ENCODE measurements at places on chromosomes 2 and 18.

DNA sequence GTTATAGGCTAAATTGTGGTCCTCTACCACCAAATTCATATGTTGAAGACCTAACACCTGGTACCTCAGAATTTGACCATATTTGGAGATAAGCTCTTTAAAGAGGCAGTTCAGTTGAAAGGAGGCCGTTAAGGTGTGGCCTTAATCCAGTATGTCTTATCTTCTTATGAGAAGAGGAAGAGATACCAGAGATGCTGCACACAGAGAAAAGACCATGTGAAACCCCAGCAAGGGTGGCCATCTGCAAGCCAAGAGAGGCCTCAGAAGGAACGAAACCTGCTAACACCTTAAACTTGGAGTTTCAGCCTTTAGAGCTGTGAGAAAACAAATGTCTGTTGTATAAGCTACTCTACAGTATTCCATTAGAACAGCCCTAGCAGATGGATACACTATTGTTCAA is 528.1 kb upstream of the DCC start:
- DNase-seq, result no peak

- DNase-seq, result peak; percentile 17
These were observed 662.6 kb upstream of the ACVR2A start for GRCh38 chr2:147182260-147182659.

DNA sequence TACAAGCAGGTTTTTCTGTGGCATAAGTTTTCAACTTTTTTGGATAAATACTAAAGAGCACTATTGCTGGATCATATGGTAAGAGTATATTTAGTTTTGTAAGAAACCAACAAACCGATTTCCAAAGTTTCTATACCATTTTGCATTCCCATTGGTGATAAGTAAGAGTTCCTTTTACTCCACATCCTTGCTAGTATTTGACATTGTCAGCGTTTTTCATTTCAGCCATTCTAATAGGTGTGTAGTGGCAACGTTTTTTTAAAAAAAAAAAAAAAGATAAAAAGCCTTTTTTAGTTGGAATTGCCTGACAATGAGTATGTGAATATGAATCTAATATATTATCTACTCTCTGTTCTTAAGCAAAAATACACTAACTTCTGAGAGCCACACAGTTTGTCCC is 185.9 kb downstream of the AGPS start:
- no peak for DNase-seq

- DNase-seq, result no peak
These were observed 43.4 kb upstream of the GMCL1 start for GRCh38 chr2:69786052-69786560.

GRCh38 chr18:39969803-39970494 is 1985.1 kb upstream of the PIK3C3 start:
- DNase-seq, result no peak

Data from stimulated activated CD8-positive, alpha-beta memory T cell treated with anti-CD3 and anti-CD28 coated beads, Interleukin-12 subunit alpha, Interleukin-12 subunit beta, amount 100 ng/mL, for 1 hour (primary cell).